Foreskin keratinocyte (primary cell): ENCODE measurements at places on chromosomes 7 and 10. TPM values are rescaled to one million over a fixed set of nuclear protein-coding genes. Genes with fewer than 3 reads are reported as not detected.

- no peak for DNase-seq
Observed at GRCh38 chr10:96721207-96721572, 876 bp upstream of the PIK3AP1 start.

GRCh38 chr10:124325633-124325914, 93.1 kb downstream of the OAT start:
- DNase-seq: no peak

GRCh38 chr7:50538478-50538877, 26.7 kb downstream of the DDC start:
- DNase-seq: no peak

- DNase-seq: no peak
Observed at GRCh38 chr10:114876169-114876568, 54.6 kb downstream of the FHIP2A start.

- DNase-seq: no peak
Observed at GRCh38 chr7:136947347-136947746, 78.9 kb downstream of the CHRM2 start.

GRCh38 chr10:86711513-86712316, 43.4 kb downstream of the LDB3 start:
- peak; percentile 10 for DNase-seq

- DNase-seq: peak; percentile 72
Observed at GRCh38 chr7:149856583-149856982, 17.2 kb upstream of the ATP6V0E2 start.

GRCh38 chr7:99607548-99607947, 9.2 kb upstream of the ZSCAN25 start:
- no peak for DNase-seq

DNA sequence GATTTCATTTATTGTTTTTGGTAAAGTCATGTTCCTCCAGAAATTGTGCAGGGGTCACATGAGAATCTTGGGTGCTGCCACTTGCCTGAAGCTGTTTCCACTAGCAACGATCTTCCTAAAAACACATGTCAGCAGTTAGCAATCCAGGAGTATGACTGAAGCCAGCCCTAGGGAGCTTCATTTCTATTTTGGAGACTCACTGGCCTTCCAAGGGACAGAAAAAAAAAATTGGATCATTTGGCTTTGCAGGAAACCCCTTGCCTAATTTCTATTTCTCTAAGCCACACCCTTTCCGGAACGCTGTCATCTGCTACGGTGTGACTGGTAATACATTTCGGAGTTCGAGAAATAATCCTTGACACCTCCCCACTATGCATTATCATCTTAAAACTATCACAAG, 204.7 kb downstream of the TAX1BP1 start:
- no peak for DNase-seq

DNA sequence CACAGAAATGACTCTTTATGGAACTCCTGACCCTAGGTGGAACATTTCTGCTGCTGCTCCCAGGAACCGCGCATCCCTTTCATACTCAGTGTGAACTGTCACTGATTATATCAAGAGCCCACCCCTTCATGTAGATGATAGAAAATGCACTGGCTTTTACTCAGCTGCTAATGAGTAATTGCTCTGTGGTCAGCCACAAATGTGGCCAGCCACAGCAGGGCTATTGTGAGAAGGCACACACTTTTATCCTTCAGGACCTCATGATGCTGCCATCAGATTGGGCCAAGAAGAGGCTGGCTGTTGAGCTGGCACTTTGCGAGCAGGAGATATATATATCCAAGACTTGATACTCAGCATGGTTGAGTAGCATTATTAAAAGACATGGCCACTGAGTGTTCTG, 124.7 kb downstream of the CFAP58 start:
- no peak for DNase-seq

DNA sequence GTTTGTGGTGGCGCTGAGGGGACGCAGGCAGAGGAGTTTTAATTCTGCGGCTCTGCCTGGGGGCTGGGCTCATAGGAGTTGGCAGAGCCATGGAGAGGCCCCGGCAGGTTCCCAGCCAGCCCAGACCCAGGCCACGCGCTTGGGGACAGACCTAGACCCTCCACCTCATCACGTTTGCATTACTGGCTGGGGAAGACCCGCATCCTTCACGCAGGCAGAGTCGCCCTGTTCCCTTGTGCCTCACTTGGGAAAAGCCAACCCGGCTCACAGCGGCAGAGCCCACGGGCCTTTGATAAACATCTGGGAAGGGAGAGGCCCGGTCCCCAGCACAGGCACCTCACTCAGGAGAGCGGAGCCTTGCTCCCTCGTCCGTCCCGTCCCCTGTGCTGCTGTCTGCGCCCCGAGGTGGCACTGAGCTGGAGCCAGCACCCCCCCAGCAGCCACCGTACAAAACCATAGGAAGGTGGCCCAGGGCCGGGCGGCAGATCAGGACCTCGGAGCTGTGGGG, 112.8 kb downstream of the CYTH3 start:
- DNase-seq: no peak

DNA sequence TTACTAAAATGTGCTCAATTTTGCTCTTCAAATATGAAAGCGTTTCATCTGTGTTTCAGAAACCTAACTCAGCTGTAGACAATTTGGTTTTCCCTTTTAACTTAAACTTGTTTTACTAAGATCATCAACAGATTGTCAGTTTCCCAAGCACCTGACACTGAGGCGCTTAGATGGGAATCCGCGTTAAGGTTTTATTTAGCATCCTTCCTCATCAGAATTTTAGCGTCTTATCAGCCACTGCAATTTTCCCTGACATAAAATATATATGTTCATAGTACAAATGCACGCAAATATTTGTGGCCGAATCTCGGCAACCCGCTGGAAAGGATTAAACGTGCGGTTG, 1.2 kb downstream of the SGCE start:
- DNase-seq: no peak

- DNase-seq: peak; percentile 54
Observed at GRCh38 chr7:117445206-117445605, 17.9 kb upstream of the ASZ1 start.

DNA sequence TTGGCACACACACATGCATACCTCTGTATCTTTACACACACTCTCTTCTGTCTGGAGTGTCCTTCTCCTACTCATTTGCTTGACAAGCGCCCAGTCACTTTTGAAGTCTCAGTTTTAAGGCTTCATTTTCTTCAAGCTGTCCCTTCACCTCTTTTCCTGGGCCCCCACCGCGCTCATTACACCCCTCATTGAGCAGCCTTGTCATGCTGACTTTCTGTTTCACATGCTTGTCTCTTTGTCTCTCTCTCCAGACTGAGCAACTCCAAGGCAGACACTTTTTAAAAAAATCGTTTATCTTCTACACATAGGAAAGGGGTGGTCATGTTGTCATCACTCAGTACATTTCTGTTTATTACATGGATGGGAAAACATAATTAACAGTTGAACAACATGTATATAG, 225.2 kb upstream of the FZD1 start:
- DNase-seq: no peak

GRCh38 chr7:71817916-71818315, 594.2 kb downstream of the CALN1 start:
- DNase-seq: no peak

- DNase-seq: peak; percentile 45
Observed at GRCh38 chr7:97005183-97006054, at the start of gene DLX6. Gene DLX6 (plus strand): TSS chr7:97005553. CDS start chr7:97005978, 425 bp downstream.

- DNase-seq: no peak
Observed at GRCh38 chr7:27188386-27189294, 3.6 kb upstream of the HOXA11 start.

DNA sequence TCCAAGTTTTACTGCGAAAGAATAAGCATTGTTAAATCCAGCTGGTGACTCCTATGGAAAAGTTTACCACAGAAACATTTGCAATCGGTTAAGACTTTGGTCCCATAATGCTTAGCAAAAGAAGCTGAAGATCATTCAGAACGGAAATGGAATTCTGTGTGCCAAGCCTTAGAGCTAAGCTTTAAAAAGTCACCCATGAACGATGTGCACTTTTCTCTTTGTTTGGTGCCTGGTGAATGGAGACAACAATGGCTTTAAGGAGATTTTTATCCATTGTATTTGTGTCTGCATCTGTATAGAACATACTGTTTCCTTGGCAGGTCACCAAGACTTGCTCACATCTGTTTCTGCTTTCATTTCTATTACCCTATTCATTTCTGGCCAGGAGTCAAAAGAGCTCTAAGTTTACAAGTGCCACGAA, 26.3 kb upstream of the COL1A2 start:
- no peak for DNase-seq

DNA sequence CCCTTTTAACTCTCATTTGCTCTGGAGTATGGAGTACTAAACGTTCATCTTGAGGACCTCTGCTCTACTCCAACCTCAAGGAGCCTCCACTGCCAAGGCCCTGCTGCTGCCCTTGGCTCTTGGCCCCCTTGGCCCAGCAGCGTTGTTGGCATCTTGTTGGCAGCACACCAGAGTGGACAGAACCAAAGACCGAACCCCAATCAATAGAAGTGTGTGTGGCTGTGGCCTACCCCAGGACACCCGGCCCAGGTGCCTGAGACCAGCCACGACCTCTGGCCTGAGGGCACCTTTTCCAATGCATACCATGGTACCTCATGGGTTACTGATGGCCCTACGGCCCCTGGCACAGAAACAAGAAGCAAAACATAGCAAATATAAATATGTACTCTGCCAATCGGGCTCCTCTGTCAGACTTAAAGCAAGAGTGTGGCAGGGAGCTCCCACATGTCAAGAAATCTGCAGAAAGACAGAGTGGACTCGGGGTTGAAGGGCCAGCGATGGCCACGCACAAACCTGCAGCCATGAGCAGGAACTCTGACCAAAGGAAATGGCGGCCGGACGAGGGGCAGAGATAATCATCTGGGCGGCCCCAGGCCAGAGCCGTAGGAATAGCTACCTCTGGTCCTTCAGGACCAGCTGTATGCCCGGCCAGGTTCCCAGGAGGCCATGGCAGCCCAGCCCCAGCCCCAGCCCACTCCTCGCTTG, 2.9 kb downstream of the NPC1L1 start:
- no peak for DNase-seq

DNA sequence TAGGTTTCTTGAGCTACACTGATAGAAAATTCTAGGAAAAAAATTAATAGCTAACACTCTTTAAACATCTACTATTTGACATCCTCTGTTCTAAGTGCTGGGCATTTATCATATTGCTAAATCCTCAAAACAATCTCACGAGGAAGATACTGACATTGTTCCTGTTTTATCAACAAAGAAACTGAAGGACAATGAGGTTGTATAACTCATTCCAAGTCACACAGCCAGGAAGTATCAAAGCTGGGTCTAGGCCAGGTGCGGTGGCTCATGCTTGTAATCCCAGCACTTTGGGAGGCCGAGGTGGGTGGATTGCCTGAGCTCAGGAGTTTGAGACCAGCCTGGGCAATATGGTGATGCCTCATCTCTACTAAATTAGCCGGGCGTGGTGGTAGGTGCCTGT, 51.6 kb upstream of the IL6 start:
- no peak for DNase-seq

GRCh38 chr10:123703195-123703790, 37.1 kb downstream of the GPR26 start:
- DNase-seq: no peak

Gene ABCC2
- 0.82 and 0.92 TPM in 2 replicates for total RNA-seq

Gene RASA4
- total RNA-seq: 0.56 and 1.3 TPM in 2 replicates

Gene HOXA6
- 2.6 and 3.4 TPM in 2 replicates for total RNA-seq

Gene NPY4R
- 0.14 and 0.17 TPM in 2 replicates for total RNA-seq

Gene FBXL13
- total RNA-seq: 0.17 and 0.35 TPM in 2 replicates

Gene NUP42
- 27.8 TPM in 2 replicates for total RNA-seq

Gene CCZ1
- 81.5 and 91.2 TPM in 2 replicates for total RNA-seq

Gene AS3MT
- total RNA-seq: 4.4 and 6.4 TPM in 2 replicates

Gene TBXAS1
- total RNA-seq: 2.1 TPM in 2 replicates

Gene NODAL
- total RNA-seq: 0.14 TPM in 2 replicates

Gene SORCS1
- total RNA-seq: not detected in 2 replicates
